Activated CD4-positive, alpha-beta T cell treated with anti-CD3 and anti-CD28 coated beads, Interleukin-2, amount 10 ng/mL, durations not matched to agents 24 days and 14 days (primary cell): ENCODE measurements at places on chromosomes 16 and 17. TPM values are rescaled to one million over a fixed set of nuclear protein-coding genes. Genes with fewer than 3 reads are reported as not detected.

TBC1D3K gene
- total RNA-seq = not detected in 2 replicates

ADAT1 gene
- total RNA-seq = 58.6 and 64.4 TPM in 2 replicates

DNA sequence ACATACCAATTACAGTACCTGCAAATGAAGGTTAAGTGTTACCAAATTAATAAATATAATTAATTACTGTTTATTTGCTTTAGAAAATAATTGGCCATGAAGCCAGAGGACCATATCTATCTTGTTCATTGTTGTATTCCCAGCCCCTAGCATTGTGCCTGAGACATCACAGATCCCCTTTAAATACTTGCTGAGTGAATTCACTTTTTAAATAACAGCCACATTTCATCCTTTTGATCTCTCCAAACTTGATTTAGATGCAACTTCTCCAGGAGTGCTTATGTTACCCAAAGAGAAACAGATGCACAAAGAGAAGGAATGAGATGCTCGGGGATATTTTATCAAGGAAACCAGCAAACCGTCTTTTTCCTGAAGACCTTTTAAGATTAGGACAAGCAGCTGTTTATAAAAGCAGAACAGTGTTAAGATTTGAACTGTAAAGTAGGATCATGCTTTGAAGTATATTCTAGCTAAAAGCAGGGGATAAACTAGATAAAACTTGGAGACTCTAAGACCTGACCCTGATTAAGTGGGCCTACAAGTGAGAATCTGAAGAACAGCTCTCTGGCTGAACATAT, 66.3 kb downstream of the CHD9 start:
- DNase-seq = no peak

DNA sequence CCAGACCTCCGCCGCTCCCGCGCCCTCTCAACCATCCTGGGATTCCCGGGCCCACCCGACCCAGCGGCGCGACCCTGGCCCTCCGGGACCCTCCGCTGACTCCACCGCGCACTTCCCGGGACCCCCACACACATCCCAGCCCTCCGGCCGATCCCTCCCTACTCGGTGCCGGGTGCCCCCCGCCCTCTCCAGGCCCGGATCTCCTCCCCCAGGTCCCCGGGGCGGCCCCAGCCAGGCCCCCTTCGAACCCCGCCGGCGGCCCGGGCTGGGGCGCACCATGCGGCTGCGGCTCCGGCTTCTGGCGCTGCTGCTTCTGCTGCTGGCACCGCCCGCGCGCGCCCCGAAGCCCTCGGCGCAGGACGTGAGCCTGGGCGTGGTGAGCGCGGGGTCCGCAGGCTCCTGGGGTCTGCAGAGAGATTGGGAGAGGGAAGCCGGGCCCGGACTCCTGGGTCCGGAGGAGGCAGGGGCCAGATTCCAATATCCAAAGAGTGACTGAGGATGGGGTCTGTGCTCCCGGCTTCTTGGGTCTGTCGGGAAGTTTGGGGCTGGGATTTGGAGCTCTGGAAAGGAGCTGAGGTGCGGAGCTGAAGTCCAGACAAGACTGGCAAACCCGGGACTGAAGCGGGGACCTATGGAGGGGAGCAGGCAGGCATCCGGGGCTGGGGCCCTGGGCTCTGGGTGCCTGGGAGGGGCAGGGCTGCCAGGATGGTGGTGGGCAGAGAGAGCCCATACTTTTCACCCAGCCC, 453 bp downstream of the MMP25 start:
- peak; percentile 78 for DNase-seq

DNA sequence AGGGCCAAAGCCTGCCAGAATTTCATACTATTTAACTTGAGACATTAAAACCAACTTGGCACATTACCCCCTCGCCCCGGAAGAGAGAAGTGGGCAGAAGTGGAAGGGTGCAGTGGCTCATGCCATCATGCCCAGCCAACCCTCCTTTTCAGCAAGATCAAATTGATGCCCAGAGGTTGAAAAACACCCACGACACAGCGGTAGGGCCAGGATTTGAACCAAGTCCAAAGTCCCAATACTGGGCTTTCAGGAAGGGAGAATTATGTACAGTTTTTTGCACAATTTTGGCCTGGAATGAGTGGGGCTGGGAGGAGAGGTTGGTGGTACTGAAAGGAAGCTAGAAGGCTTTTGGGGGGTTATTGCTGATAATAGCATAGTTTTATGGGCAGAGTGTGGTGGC, 11.0 kb downstream of the PDP2 start:
- no peak for DNase-seq

DNA sequence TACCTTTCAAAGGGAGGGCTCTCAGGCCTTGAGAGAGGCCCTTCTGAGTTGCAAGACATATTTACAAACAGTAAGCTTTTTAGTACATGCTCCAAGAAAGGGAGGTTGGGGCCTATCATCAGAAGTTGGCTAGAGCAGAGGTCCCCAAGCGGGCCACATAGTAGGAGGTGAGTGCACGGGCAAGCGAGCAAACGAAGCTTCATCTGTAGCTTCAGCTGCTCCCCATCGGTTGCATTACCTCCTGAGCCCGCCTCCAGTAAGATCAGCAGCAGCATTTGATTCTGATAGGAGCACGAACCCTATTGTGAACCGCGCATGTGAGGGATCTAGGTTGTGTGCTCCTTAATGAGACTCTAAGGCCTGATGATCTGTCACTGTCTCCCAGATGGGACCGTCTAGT, 26.2 kb downstream of the PRDM7 start:
- DNase-seq = no peak
